ENCODE measurements at places on chromosomes 16 and 17.

- no peak for DNase-seq
Measured at GRCh38 chr17:73624496-73624988, 19.7 kb downstream of the SDK2 start.

DNA sequence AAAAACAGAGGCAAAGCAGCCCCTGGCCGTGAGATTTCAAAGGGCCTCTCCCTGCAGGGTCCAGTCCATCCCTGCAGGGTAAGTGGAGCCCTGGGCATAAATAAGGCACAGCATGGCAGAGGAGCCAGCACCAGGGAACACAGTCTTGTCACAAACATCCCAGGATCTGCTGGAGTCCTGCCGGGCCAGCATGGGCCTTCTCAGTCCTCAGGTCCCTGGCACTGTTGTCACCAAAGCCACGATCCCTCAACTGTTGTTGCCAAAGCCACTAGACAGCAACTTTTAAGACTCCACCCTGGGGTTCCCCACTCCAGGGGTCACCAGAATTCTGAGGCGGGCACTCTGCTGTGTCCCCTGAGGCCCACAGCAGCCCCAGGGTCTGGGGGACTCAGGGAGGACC is 47.8 kb upstream of the BAHCC1 start:
- DNase-seq: no peak

GRCh38 chr17:58680038-58680369 is 11.8 kb downstream of the TEX14 start:
- DNase-seq: no peak

DNA sequence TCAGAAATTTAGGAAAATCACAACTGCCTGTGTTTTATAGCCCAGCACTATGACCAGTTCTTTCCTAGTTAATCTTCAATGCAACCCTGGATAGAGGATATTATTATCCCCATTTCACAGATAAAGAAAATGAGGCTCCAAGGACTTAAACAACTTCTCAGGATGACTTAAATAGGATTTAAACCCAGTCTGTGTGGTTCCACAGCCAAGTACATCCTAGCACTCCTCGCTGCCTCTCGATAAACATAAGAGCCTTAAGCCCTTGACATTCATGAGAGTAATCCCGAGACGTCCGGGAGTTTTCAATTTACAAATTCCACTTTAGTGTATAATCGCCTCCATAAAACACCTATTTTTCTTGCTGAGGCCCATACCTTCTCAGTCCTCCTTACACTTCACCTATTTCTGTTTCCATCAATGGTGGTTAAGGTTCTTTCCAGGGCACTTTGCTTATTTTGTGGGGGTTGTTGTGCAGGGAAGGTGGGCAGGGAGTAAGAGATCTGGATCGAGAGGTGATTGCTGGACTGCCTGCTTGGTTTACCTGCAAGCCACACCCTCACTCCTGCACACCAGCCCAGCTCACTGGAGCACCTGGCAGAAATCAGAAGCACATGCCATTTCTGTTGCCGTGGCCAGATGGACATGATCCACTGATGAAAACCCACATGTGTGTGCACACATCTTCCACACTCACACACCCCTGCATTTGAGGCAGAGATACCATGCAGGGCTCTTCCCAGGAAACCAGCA is 50.5 kb downstream of the ASIC2 start:
- DNase-seq: no peak

- no peak for DNase-seq
Measured at GRCh38 chr17:8674344-8675305, 44.1 kb upstream of the MYH10 start.

GRCh38 chr16:72884573-72884972 is 163.4 kb downstream of the ZFHX3 start:
- DNase-seq: no peak

GRCh38 chr16:73028721-73029361 is 19.1 kb downstream of the ZFHX3 start:
- DNase-seq: no peak

All from NCI-H774 (cell line).